ENCODE measurements at places on chromosomes 3 and 15.

DNA sequence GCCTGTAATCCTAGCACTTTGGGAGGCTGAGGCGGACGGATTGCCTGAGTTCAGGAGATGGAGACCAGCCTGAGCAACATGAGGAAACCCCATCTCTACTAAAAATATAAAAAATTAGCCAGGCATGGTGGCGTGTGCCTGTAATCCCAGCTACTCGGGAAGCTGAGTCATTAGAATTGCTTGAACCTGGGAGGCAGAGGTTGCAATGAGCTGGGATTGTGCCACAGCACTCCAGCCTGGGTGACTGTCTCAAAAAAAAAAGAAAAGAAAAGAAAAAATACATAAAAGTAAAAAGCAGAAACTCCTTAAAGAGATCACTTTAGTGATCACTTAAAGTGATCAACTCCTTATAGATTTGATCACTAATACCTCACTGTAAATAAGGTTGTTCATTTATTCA is 78.0 kb downstream of the GMPS start:
- DNase-seq = no peak

GRCh38 chr15:29785642-29786041 is 36.6 kb downstream of the TJP1 start:
- no peak for DNase-seq

DNA sequence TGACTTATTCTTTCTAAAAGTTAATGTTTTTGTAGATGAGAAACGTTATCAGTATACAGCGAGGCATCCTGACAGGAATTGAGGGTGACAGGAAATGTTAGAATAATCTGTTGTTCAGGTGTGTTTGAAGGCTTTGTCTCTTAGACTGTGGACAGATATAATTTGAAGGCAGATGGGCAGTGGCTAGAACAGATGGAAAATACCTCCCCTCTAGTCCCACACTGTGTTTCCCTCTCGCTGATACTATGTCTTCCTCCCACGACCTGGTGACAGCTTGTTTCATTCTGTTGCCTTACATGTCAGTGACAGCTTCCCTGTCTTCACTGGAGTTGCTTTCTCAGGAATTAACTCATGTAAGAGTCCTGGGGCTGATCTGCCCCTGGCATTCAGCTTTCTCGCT is 125.3 kb downstream of the MYRIP start:
- DNase-seq = no peak

DNA sequence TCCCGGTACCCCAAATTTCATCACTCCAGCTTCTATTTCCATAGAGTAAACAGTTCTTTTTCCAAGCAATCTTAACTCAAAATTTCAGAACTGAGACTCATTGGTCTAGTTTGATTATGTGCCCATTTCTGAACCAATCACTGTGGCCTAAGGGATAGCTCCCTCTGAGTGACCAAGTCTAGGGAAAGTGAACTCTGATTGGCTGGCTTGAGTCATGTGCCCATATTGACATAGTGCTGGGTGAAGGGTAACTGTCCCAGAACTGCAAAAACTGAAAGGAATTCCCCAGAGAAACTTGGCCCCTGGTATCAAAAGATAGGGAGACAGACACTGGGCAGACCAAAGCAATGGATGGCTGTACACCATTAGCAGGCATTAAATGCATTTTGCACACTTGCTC is 171.2 kb upstream of the WNT5A start:
- DNase-seq = no peak

DNA sequence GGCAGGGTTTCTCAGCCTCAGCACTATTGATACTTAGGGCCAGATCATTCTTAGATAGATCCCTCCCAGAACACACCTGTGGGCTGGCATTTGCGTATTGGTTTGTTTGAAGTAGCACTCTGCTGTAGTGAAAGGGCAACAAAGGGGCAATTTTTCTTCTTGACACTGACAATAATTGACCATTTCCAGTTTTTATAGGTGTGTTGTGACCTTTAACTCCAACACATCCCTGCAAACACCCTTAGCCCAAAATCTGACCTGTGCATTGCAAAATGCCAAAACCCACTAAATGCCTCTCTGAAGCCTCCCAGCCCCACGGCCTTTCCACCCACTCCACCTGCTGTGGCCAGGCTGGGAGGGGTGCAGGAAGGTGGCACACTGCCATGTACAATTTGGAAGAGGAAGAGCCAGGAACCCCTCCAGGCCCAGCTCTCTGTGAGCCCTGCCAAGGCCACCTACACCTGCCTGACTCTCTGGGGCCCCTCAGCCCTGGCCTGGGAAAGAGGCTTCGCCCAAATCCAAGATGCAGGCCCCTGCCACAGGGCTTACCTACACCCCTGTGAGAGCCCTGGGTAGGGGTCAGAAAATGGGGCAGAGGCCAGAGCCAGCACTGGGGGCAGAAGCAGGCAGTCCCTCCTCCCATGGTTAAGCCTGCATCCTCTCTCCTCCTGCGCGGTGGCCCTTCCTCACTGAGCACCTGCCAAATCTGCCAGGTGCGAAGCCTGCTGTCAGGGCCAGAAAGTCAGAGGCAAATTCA is 9.6 kb upstream of the CYP11A1 start:
- no peak for DNase-seq

- no peak for DNase-seq
Observed at GRCh38 chr3:78050276-78051065, 1010.6 kb downstream of the ROBO2 start.

DNA sequence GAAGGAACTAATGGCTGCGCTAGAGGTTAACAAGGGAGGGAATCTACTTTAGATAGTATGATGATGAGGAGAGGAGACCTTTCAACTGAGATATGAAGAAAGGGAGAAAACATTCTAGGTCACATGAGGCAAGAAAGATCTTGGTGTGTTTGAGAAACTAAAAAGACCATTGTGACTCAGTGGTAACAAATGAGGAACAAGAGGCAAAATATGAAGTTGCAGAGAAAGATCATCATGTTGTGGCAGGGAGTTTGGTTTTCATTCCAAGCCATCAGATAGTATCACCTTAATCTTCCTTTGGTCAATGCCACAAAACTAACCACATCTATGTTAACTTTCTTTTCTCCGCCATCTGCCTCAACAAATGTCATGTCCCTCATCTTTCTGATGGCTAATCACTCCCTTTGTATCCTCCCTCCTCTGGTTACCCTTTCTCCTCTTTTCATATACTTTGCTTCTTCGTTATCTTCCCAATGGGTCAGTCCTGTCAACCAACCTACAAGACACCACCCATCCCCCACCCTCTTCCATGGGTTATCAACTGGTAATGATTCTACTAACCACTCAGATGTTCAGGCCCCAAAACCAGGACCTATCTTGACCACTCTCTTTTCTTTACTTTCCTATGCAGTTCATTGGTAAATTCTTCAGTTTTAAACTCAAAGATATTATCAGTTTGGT is 2.4 kb upstream of the PDCD6IP start:
- no peak for DNase-seq

GRCh38 chr15:101486696-101487459 is 2.6 kb downstream of the PCSK6 start:
- DNase-seq = peak; percentile 82

GRCh38 chr15:48433226-48433886 is 102.1 kb downstream of the DUT start:
- no peak for DNase-seq

DNA sequence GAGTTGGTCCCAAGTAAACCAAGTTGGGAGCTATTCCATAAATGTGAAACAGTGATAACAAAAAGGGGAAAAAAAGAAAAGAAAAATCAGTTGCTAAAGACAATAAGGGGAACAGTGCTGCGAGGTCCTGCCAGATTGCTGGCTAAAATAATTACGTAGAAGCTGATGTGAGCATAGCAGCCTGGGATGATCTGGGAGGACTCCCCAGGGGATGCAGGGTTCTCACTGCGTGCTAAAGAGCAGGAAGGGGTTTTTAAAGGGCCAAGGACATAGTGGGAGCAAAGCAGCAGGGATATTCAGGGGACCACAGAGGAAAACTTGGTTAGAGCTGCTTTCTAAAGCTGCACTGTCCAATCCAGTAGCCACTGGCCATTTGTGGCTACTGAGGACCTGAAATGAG is 133.0 kb upstream of the UMPS start:
- DNase-seq = no peak

DNA sequence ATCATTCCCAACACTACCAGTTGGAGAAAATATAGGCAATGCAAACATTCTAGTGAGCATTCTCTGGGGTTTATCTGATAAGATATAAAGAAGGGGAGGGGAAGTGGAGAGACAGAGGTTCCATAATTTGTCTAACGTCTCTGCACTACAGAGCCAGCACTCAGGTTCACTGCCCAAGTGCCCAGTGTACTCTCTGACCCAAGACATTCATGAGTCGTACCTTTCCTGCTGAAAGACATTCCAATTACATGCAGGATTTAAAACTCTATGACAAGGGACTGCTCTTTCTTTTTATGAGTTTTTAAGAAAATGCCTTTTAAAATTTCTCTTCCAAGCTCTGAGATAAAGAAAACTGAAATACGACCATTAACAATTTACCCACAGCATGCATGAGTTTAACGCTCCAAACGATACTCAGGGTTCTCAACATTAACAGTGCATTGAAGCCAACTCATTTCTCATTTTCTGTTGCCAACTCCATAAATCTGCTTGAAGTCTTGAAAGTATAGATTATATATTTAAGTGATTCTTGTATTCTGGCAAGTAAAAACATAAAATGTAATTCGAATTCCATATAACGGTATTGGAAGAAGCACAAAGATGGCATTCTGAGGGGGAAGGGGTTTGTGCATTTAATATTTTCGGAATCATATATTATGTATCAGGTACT is 193.4 kb downstream of the SUCLG2 start:
- peak; percentile 17 for DNase-seq

DNA sequence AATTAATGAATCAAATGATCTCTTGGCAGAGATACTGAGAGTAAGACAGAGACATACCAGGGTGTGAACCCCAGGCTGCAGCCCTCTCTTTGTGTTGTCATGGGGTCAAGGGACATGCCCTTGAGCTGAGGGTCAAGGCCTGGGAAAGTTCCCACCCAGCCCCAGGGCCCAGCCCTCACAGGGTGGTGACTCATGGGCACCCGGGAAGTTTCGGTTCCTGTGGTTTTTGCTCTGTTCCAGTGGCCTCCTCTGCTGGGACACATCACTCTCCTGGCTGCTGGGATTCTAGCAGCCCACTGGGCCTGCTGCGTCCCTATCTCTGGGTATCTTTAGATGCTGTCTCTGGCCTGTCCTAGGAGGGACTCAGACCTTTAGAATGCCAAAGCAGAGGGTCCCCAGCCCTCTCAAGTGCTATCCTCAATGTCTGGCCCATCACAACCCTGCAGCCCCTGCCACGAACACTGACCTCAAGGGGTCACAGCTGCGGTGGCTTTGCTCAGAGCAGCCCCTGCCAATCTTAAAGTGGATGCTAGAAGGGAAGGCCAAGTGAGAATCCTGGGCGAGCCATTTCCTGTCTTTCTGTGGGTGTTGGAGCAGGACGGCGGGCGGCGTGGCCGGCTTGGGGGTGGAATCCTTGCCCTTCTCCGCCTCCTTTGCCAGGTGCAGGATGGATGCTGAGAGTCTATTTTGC is 148.4 kb upstream of the TLE3 start:
- no peak for DNase-seq

GRCh38 chr15:85063522-85064079 is 81.9 kb downstream of the PDE8A start:
- no peak for DNase-seq

DNA sequence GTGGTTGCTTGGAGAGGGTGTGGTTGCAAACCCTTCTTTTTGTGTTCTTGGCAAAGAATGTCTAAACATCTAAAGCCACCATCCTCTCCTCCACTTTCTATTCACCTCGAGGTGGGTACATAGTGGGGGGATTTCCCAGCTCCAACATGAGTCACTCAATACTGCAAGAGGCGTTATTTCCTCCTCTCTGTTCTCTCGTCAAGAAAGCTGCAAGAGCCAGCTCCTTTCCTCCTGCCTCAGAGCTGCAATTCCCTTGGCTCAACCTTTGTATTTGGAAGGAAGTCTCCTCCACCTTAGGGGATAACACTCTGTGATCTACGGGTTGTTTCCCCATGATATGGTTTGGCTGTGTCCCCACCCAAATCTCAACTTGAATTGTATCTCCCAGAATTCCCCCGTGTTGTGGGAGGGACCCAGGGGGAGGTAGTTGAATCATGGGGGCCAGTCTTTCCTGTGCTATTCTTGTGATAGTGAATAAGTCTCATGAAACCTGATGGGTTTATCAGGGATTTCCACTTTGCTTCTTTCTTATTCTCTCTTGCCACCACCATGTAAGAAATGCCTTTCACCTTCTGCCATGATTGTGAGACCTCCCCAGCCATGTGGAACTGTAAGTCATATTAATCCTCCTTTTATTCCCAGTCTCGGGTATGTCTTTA is 138.4 kb downstream of the PLCL2 start:
- no peak for DNase-seq

DNA sequence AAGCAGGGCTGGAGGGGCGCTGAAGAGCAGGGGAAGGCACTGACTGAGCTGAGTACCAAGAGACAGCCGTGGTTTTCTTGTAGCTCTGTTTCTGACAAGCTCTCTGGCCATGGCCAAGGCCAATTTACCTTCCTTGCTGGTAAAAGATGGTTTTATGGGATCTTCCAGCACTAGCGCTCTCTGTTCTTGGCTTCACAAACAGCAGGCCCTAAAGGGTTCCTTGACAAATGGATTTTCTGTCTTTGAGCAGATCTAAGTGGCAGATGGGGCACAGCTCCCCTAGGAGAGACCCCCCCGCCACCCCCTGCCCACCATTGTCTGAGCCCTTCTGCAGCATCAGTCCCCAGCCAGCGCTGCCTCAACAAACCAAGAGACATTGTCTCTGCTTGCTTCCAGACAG is 66.6 kb downstream of the GAP43 start:
- DNase-seq = no peak

DNA sequence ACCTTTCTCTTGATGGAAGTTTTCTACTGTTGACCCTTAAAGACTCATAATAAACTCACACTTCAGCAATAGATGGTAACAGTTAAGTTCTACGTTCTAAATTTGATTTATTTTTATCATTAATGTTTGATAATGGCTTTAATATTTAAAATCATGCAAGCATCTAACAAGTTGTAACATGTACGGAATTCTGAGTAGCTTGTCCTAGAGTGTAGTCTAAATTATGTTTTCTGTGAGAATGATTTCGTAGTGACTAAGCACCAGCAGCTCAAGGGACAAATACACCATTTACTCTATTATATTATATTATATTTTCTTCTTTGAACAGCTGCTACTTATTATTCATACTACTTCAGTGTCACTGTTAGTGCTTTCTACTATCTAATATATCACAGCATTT is 345.6 kb downstream of the NLGN1 start:
- no peak for DNase-seq

- DNase-seq = no peak
Observed at GRCh38 chr3:59313365-59313764, 263.5 kb upstream of the CFAP20DC start.

- DNase-seq = no peak
Observed at GRCh38 chr15:52466134-52466701, 62.5 kb downstream of the MYO5A start.

Data from kidney capillary endothelial cell (primary cell).